ENCODE measurements at places on chromosomes 2 and 18.

- DNase-seq = no peak
These were observed 480.0 kb downstream of the SLC4A3 start for GRCh38 chr2:220107380-220107791.

DNA sequence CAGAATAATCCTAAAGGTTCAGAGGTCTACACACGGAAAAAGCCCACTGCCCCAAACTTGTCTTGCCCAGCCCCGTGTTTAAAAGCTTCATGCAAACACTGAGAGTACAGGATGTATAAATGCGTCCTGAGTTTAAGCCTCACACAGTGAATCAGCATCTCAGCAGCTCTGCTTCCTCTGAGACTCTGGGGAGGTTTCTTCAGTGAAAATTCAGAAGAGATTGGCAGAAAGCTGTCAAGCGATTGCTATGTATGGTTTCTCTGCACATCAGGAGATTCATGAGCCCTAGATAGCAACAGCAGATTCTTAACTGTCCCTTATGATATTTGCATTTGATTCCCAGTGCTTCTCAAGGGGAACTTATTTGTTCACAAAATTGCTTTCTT, 27.1 kb downstream of the CRACDL start:
- no peak for DNase-seq

- no peak for DNase-seq
These were observed 84.5 kb upstream of the SNTG2 start for GRCh38 chr2:866009-866680.

DNA sequence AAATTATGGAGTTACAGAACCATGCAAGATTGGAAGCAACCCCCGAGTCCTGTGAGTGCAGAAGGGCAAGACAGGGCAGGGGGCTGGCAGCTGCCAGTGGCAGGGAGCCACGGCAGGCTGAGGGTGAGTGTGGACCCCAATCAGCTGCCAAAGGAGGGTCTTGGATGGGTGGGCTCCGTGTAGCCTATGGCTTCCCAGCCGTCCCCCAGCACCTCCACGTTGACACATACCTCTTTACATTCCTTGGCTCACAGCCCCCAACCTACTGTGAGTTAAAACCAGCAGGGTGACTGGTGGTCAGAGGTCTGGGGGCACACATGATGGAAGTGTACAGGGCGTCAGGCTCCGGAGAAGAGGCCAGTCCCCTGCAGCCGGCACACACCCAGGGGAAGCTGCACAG, 60.9 kb upstream of the SALL3 start:
- no peak for DNase-seq

DNA sequence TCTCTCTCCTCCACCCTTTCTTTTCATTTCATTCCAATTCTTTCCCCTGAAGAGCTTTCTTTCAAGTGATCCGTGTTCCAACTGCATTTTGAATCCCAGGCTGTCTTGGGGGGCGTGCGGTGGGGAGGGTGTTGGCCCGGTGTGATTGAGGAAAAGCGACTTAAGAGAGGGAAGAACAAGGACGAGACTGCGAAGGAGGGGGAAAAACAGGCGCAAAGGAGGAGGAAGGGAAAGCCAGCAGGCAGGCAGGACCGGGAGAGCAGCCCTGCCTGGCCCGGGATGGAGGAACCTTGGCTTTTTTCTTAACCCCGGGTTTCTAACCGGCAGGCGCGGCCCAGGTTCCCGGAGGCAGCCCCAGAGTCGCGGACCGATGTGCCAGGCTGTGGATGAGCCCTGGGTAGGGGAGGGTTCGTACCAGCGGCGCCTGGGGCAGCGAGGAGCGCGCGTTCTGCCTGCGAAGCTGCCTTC, 1.3 kb downstream of the ADCYAP1 start:
- DNase-seq = no peak

GRCh38 chr2:224884188-224884587, 158.1 kb downstream of the DOCK10 start:
- no peak for DNase-seq

DNA sequence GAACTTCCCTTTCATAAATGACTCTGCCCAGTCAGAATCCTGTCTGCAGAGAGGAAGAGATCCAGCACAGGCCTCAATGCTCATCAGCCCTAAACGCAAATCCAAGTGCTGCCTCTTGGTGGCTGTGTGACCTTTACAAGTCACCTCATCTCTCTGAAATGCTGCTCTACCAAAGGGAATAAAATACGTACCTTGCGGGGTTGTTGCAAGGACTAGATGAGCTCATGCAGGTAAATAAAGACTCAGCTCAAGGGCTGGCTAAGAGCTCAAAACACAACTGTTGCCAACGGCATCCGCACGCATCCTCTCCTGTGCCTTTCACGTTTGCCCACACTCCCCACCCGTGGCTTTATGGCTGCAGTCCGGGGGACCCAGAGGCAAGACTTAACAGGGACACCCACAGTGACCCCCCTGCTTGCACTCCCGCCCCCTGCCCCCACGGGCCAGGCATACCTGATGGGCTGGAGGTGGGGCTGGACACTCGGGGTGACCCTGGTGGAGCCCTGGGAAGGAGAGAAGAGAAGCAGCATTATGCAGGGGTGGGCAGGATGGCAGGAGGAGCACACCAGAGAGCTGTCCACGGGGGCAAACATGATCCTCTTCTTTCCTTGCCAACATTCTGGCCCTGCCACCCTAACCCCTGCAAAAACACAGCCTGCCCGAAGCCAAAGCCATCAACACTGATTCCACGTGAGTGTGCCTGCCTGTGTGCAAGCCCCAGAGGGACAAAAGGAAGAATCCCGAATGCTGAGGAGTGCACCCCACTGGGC, 102.6 kb downstream of the TNS1 start:
- DNase-seq = no peak

- DNase-seq = no peak
These were observed 212.4 kb downstream of the CMPK2 start for GRCh38 chr2:6653281-6653750.

DNA sequence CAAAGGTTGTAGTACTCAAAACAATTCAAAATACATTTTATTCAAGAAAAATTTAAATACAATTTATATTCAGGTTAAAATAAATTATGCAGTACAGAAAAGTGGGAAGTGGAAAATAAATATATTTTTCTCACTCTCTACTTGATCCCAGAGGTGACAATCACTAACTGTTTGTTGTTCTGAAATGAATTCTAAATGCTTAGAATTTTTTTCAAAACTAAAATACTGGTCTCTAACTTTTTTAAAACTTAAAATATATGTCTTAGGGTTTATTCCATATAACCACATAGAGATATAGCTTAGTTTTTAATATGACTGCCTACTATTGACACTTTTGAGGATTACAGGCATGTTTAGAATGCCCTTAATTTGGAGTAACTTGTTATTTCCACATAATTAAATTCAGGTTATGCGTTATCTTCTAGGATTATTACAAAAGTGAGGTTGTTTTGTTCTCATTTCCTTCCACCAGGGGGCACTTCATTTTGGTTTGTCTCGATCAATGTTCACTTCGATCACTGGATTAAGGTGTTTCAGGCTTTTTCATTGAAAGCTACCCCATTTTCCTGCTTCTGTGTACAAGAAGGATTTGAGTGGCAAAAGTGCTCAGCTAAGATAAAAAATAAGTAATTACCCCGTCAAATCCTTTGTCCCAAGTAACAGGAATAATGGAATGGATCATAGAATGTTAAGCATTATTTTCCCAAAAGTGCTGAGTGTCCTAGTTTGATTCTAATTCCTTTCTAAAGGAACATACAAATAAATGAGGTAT, 27.1 kb upstream of the TFPI start:
- DNase-seq = peak; percentile 71

DNA sequence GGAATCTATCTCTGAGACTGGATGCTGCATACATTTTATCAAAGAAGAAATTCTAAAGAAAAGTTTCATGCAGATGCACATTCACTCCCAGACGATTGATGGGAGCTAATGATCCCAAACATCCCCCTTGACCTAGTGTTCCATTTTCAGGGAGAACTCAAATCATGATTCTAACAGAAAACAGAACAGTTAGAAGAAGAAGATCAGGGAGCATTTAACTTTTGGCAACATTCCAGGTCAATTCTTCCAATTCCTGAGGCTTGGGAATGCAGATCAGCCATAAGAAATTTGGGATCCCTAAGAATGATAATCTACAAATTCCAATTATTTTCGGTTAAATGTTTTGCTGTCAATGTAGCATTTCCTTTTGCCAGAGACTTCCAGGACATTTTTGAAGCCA, 96.6 kb downstream of the CPO start:
- DNase-seq = no peak

GRCh38 chr2:97651114-97651513, 5.3 kb downstream of the COX5B start:
- no peak for DNase-seq

GRCh38 chr2:226578879-226579278, 220.7 kb downstream of the IRS1 start:
- DNase-seq = no peak

DNA sequence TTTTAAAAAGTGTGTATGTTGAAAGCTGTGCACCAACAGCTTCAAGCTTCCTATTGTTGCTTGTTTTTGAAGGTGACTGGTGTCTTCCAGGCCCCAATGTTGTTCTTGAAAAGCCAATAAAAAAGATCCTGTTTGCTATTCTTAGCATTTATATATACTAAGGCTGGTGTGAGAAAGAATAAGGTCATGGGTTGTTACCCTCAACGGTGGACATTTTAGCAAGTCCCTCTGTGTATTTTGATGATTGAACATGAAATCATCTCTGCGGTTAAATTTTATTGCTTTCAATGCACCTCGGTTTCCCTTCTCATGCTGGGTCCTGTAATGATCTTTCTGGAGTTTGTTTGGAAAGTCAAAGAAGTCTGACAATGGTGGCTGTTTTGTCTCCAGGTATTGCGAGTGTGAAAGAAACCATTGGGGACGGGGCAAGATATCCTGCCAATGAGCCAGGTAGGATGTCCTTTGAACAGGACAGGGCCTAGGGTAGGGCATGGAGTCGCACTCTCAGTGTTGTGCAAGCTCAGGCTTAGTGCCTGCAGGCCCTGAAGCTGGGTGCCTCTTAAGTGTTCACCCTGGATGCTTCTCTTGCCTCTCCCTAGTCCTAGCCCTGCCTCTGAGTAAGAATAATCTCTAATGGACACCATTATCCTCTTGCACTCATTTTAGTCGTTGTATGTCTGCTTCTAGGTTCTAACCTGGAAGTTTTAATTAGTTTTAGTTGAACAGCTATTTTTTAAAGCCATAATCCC, 16.0 kb upstream of the KLF7 start:
- DNase-seq = no peak

GRCh38 chr2:43482961-43483360, 112.9 kb downstream of the THADA start:
- DNase-seq = no peak

DNA sequence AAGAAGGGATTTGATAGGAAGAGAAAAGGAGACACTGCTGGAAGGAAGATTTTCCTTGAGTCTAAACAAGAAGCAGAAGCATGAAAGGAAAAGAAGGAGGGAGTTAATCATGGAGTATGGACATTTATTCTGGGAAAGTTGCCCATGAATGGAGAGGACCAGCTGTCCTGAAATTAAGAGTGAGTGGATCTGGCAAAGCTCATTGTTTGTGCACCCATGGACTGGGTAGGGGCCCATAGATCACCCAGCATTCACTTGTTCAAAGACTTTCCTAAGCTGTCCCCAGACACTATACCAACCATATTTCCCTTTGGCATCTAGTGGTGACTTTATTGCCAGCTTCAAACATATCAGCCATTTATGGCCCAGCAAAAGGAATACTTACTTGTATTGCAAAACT, 422.7 kb downstream of the FBXO15 start:
- DNase-seq = no peak

- DNase-seq = peak; percentile 46
These were observed 25.7 kb downstream of the NPPC start for GRCh38 chr2:231900486-231900942.

DNA sequence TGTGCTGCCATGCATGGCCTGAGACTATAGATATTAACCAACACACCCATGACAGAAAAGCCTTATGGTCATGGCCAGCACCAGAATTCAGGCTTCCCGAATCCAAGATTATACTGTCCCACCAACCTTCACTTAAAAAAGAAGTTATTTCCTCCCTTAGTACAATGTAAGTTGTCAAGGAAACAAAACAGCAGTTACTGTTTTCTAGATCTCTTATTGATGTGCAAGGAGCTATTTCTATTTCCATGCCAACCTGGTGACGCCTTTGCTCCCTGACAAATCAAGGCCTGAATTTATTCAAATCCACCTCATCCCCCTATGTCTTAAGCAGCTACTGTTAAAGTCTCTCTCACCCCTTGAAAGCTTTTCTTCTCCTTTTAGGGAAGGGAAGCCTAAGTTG, 249.3 kb downstream of the ZNF521 start:
- no peak for DNase-seq

DNA sequence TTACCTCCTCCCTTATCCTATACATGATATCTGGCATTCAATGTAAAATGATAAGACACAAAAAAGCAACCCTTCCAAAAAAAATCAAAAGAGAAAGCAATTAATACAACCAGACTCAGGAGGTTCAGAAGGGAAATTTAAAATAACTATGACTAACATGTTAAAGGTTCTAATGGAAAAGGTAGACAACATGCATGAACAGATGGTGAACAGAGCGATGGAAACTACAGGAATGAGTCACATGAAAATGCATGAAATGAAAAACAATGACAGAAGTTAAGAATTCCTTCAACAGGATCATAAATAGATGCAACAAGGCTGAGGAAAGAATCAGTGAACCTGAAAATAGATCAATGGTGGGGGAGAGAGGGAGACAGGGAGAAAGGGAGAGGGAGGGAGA, 26.1 kb upstream of the ERCC3 start:
- DNase-seq = no peak

- no peak for DNase-seq
These were observed 12.3 kb upstream of the SERPINB5 start for GRCh38 chr18:63464434-63464833.

GRCh38 chr2:100018341-100019193, 123.8 kb downstream of the AFF3 start:
- DNase-seq = no peak

- no peak for DNase-seq
These were observed 89.3 kb upstream of the NCKAP5 start for GRCh38 chr2:133657591-133657990.

DNA sequence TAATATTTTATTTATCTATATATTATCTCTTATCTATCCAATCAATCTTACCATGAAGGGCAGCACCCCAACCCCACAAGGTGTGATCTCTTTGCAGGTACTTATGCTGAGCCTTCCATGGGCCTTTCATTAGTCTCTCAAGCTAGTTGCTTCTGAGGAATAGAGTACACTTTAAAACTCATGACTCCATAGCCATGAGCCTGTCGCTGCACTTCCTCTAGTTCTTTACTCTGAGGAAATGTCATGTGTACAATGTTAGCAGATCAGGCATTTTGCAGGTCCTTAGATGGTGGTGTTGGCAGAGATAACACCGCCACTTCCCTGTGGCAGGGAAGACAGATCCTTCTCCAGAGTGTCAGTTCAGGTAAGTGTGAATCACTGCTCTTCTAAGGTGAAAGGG, 29.5 kb upstream of the STAT4 start:
- no peak for DNase-seq

- DNase-seq = no peak
These were observed 20.0 kb upstream of the SIX2 start for GRCh38 chr2:45029215-45029614.

DNA sequence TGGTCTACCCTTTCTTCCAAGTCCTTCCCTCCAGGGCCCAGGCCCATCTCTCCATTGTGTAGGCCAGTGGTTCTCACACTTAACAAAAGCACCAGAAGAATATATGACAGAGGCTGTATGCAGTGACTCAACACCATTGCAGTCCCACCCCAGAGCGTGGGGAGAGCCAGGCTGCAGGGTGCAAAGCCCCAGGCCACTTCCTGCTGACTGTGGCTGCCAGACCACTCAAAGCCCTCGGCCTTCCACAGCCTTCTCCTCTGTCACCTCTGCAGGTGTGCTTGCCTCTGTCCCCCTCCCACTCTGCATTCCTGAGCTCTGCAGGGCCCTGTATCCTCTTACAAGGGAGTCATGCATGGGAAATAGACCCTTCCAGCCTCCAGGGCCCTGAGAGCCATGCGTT, 40.4 kb upstream of the ARHGEF4 start:
- DNase-seq = no peak

All from hematopoietic multipotent progenitor cell treated with erythropoietin and hydrocortisone succinate and interleukin-3 and kit ligand, for 17 days (in vitro differentiated cells).